ENCODE measurements at places on chromosomes 6 and 20. TPM values are rescaled to one million over a fixed set of nuclear protein-coding genes. Genes with fewer than 3 reads are reported as not detected.

GRCh38 chr6:43695215-43695966 is 7.8 kb upstream of the MRPS18A start:
- no peak for DNase-seq

DNA sequence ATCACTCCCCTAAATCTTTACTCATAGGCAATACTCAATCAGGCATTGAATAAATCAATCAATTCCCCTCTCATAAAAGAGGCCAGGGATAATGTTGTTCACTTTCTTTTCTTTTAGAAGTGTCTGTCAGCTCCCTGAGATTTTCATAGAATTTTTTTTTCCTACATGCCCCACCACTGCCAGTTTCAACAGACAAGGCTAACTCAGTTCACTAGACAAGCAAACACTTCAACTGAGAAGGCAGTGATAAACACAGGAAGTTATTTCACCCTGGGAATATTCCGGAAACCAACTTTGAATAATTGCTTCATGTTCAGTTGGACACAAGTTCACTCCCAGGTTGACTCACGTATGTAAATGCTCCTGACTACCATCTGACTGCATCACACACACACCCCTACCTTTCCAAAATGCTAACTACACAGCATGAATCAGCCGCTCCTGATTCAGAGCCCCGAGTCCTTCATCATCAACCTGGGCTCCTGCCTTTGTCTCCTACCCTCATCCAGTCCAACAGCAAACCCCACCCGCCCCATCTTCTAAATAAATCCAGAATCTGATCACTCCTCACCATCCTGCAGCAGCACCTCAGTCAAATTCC is 143.9 kb downstream of the BCAS1 start:
- DNase-seq = no peak

GRCh38 chr6:126312013-126312665 is 27.8 kb upstream of the CENPW start:
- DNase-seq = no peak

DNA sequence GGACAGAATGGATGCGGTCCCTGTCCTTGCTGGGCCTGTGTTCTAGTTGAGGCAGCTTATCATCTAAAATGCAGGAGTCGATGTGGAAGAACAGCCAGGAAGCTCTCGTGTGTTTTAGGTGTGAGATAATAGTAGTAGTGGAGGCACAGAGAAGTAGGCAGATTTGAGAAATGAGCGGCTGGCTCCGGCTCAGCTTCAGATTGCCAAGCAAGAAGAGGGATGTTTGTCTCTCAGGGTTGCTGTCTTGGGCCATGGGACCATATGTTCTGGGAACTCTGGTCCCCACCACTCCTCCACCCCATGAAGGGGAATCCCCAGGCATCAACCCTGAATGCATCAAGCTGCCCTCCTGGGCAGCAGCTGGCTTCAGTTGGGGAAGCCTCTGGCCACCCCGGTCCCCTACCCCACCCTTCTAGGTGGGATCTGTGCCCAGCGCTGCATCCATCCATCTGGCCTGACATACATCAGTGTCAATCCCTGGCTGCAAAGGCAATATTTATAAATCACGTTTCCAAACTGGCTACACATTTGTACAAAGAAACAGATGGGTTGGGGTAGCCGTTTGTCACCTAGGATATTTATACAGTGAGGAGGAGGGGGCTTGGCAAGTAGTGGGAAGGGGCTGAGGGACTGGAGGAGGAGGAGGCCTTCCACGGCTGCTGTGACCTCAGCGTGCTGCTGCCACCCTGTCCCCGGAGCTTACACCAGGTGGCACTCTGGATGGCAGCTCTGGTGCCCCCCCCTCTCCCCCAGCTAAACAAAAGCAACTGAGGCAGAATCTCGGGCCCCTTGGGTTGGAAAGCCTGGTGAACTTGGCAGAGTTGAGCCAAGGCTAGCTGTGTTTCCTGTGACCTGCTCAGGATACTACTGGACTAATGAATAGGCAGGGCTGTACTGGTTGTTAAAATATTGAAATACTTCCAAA is 64.4 kb downstream of the CD40 start:
- no peak for DNase-seq

DNA sequence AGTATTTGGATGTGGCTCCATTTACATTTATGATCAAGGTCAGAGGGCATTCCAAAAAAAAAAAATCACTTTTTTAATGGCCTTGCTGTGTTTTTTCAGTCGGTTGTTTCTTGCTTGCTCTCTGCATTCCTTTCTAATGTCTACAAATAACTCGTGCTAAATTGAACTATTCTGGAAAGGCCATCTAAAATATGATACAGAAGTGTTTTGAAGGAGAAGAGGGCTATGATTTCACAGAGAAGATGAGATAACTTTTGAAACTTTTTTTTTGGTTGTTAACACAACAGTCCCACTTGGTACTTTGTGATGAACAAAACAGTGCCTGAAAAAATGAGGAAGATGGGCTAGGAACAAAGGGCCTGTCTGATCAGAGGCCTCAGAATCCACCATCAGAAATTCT is 156.1 kb upstream of the SMLR1 start:
- DNase-seq = no peak

- DNase-seq = no peak
Observed at GRCh38 chr6:51049983-51050877, 231.6 kb downstream of the TFAP2B start.

DNA sequence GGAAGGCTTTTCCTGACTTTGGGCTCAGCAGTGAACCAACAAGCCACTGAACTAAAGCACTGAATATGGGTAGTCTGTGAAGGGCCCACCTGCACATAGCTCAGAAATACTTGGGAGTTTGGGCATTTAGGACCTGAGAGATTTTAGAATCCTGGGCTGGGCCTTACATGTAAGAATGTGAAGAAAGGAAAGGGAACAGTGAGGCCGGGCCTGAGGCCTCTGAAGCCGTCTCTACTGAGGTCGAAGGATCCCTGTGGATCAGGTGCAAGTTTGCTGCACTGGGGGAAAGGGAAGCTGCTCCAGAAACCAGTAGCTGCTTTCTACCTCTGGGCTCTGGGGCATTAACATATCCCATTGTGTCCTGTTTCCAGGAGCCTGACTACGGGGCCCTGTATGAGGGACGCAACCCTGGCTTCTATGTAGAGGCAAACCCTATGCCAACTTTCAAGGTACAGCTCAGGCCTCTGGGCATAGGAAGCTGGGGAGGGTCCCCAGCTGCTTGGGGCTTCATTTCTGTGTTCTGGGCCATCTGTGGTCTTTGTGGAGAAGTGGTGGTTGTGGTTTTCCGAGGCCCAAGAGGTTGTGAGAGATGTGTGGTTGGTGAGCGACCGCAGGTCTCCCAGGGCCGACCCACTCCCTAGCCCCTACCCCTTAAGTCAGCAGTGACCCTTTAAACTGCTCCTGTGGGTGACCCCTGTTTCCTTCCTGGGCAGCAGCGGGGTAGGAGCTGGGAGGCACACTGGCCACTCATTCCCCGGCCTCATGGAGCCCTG is 30.3 kb downstream of the PLCG1 start:
- no peak for DNase-seq

FGD2 gene
- 0.51 TPM for total RNA-seq

RAB44 gene
- total RNA-seq = not detected

DNA sequence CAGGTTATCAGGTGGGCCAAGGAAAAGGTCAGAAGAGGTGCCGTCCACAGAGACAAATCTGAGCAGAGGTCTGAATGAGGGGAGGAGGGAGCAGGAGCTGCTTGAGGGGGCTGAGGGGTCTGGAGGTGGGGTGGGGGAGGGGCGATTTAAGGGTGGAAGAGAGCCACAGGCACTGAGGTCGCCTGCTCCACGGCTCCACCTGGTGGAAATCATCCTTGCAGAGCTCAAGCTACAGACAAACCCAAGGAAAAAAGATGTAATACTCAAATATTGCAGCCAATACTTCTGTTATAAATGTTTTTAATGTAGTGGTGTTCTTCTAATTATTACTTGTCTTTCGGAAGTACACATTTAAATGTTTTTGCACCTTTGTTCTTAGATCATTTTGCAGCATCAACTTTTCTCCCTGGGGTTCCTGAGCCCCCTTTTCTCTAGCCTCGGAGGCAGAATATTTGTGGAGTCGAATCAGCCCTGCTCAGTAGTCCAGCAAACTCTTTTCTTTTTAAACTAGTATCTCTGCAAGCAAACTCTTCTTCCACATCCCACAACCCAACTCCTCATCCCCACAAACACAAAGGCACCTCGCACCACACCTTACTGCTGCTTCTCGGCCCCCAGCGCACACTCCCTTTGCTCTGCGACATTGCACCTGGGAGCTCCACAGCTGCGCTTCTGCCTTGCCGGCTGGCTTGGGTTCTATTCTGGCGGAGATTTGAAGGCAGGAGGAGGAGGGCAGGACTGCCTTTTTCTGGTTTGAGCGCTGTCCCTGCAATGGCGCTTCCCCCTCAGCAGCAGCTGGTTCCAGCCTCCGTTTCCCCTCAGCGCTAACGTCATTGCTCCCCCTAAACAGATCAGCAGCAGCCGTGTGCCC is 51.0 kb upstream of the TFAP2A start:
- no peak for DNase-seq

- DNase-seq = no peak
Observed at GRCh38 chr20:24765316-24766142, 183.5 kb upstream of the CST7 start.

TNFRSF6B gene
- 4.1 TPM for total RNA-seq

GRCh38 chr20:57783956-57784837 is 74.4 kb upstream of the PMEPA1 start:
- DNase-seq = no peak

C6orf136 gene
- 5.6 TPM for total RNA-seq

DNA sequence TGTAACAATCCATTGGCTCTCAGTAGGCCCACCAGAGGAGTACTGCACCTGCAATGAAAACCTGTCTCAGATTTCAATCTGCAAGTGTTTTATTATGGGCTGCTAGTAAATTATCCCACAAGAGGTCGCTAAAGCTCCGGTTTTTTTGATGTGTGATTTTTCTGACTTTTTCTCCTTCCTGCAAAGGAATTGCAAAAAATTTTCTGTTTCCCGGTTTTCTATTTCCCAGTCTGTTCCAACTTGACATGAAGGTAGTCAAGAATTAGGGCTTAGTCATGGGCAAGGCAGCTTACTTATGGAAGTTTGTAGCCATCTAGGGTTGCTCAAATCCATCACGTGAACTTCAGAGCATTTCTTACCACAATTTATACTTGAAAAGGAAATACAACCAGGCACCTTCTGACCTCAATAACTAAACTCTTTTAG is 38.5 kb upstream of the AHI1 start:
- no peak for DNase-seq

DNA sequence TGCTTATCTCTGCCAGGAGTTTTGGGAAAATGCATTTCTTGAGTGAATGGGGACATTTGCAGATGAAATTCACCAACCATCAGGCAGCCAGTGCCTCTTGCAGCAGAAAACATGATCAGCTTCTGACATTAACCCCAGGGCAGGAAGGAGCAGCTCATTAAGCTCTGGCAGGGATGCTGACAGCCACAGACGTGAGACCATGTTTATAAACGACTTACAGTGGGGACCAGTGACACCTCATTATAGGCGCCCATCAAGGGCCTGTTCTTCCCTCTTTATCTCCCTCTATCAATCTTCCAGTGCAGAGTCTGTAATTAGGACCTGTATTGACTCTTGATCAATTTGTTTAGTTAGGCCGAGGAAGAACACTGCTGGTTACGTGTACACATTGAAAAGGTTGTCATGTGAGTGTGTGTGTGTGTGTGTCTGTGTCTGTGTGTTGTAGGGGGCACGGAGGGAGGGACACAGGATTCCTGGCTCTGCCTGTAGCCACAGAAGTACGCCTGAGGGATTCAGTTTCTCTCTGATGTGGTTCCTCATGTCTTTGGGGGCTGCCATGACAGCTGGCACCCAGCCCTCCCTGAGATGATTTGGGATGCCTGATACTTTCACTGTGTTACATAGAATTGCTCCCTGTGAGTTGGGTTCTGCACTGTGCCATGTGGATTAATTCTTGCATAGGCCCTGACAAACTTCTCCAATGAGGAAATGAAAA is 428.4 kb upstream of the CHD6 start:
- no peak for DNase-seq

DNA sequence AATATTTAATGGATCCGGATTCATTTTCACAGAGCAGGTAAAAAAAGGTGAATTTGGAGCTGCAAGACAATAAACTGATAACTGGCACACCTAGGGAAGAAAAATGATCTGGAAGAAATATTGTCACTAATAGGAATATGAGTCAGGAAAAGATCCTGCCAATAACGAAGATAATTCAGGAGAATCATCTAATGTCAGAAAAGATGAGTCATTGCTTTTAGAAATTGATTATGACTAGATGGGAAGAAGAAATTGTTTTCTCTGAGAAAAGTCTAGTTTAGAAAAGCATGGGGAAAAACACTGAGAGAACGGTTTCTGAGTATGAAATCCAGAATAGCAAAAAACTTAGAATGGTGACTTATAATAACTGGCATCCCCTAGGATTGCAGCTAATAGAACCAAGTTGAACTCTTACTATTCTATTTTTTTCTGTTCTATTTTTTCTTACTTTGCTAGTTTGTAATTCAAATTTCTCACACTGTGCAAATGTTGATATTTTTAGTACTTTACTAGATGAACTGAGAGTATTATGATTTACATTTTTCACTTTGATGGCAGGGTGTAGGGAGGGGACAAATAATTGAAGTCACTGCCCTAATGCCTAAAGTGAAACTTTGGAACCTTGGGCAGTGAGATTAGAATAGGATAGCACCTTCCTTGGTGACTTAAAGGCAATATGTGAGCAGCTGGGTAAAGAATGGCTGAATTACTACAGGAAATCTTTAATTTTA is 38.2 kb upstream of the SUPT3H start:
- no peak for DNase-seq

DNA sequence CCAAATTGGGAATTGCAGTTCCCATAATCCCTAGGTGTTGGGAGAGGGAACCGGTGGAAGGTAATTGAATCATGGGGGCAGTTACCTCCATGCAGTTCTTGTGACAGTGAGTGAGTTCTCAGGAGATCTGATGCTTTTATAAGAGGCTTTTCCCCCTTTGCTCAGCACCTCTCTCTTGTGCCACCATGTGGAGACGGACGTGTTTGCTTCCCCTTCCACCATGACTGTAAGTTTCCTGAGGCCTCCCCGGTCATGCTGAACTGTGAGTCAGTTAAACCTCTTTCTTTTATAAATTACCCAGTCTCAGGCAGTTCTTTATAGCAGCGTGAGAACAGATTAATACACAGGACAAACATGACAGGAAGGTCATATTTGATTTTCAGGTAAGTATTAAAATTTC is 25.3 kb upstream of the HECA start:
- DNase-seq = no peak
